ENCODE measurements at places on chromosomes 5 and 9. TPM values are rescaled to one million over a fixed set of nuclear protein-coding genes. Genes with fewer than 3 reads are reported as not detected.

ENG gene
- 199 TPM for polyA plus RNA-seq

C5orf58 gene
- not detected for polyA plus RNA-seq

FUT7 gene
- polyA plus RNA-seq = 0.15 TPM

RUSC2 gene
- 22.5 TPM for polyA plus RNA-seq

IGFBPL1 gene
- not detected for polyA plus RNA-seq

OR1L6 gene
- polyA plus RNA-seq = not detected

CARTPT gene
- not detected for polyA plus RNA-seq

OR1Q1 gene
- not detected for polyA plus RNA-seq

GMCL2 gene
- not detected for polyA plus RNA-seq

IL5 gene
- polyA plus RNA-seq = not detected

RCL1 gene
- 7.2 TPM for polyA plus RNA-seq

TRIM41 gene
- 12.1 TPM for polyA plus RNA-seq

PMPCA gene
- 63.5 TPM for polyA plus RNA-seq

LCN2 gene
- 0.62 TPM for polyA plus RNA-seq

STC2 gene
- 4.6 TPM for polyA plus RNA-seq
